NCI-H1930 (cell line): ENCODE measurements at places on chromosomes 4 and X.

DNA sequence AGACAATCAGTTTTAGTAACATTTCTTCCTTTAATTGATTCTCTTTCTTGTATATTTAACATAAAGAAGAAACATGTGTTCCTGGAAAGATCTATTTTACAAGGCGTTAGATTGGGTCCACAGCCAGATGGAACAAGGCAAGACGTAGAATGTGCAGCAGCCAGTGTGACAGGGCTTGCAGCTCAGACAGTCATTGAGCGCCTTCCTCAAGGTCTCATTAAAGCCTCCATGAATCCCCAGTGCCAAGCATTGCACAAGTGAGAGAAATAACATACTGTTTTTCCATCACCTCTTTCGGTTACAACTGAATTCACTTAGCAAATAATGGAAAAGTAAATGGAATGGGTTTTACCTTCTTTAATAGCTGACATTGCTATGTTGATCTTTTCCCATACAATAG, 292.5 kb downstream of the USP46 start:
- no peak for DNase-seq

DNA sequence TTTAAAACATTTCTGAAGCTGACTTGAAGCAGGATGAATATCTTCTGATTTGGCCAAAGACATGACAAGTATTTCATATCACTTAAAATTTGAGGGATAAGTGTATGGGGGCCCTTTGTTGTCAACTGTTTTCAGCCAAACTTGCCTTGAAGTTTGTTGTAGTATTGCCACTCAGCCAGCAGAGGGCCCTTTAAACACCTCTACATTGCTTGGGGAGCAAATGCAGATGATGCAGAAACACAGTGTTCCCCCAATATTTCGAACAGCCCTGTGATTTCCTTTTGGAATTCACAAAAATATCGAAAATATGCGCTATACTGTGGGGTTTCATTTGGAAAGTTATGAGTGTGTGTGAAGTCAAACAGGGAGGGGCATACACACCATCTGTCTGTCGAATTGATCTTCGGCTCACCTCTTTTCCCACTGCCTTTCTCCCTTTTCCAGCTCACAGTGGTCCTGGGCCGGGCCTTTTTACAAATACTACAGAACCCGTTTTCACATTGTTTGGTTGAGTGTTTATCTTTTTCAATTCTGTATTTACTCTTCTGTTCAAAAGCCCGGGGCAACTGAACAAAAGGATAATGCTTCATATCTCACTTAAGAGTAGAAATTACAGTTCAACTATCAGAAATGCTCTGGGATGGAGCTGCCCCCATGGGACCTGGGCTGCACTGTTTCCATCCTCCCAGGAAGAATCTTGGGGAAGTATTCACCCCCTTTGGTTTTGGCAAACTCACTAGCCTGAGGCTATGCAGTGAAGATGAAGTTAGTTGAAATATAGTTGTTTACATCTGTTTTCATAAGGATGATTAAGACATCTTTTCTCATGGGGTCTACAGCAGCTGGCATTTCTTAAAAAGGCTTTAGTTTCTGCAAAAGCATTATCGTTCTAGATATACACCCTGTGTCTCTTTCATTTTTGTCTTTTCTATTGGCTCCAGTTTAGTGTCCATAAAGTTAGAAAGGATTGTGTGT, 137.6 kb downstream of the EGF start:
- DNase-seq: peak; percentile 6

- DNase-seq: no peak
Observed at GRCh38 chr4:147599769-147600168, 17.4 kb upstream of the TMEM184C start.

DNA sequence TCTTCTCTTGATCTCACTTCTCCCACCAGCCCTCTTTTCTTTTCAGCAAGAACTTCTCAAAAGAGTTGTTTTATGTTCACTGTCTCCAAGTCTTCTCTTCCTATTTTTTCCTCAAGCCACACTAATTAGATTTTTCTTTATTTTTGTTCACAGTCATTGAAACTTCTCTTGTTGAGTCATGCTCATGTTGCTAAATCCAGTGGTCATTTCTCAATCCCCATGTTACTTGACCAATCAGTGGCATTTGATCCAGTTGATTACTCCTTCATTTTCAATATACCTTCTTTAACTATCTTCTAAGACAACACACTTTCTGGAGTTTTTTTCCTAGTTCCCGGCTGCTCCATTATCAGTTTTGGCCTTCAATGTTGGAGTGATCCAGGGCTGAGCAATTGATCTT, 103.1 kb upstream of the LSM6 start:
- no peak for DNase-seq

GRCh38 chr4:59689149-59689548, 1511.0 kb upstream of the ADGRL3 start:
- DNase-seq: no peak

DNA sequence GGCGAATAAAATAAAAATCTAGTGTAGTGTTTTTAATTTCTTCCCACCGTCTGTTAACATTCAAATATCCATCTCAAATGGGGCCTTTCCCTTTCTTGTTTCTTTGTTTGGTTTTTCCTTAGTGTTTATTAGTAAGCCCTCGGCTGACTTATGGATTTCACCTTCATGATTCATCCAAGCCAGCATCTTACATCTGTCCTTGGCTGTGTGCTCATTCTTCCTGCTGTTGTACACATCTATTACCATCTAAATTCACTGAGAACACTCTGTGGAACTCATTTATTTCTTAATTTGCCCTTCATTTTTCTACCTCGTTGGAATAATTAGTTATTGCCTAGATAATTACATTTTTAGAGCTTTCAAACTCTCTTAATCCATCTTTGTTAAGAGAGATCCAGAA, 84.9 kb downstream of the SPCS3 start:
- DNase-seq: no peak

DNA sequence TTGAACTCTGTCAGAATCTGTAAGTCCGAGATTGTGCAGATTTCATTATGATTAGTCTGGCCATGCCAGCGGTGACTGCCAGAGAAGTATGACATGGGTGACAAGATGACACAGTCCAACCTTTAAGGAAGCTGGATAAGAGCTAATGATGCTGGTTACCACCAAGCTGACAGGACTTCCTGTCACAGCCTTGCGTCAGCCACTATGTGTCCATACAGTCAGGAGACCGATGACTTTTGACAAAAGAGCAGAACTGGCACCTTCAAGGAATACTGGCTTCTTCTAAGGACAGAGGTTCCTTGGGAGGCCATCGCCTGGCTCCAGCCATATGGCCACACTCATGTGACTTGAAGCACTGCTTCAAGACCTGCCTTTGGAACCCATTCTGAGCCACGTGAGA, 67.2 kb upstream of the TFDP3 start:
- no peak for DNase-seq

DNA sequence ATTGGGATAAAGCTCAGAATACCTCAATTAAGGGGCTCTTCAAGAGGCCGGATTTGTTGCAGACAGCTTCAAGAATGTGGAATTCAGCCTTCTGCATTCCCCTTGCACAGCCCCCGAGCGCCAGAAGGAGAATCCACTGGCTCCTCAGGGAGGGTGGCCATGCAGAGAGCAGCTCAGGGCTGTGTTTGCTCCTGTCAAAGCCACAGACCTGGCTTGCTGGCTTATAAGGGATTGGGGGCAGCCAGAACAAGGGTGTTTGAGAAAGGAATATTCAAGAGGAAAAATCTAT, 36.8 kb downstream of the ING2 start:
- DNase-seq: no peak

GRCh38 chrX:39854772-39855747, 242.7 kb downstream of the BCOR start:
- DNase-seq: no peak

DNA sequence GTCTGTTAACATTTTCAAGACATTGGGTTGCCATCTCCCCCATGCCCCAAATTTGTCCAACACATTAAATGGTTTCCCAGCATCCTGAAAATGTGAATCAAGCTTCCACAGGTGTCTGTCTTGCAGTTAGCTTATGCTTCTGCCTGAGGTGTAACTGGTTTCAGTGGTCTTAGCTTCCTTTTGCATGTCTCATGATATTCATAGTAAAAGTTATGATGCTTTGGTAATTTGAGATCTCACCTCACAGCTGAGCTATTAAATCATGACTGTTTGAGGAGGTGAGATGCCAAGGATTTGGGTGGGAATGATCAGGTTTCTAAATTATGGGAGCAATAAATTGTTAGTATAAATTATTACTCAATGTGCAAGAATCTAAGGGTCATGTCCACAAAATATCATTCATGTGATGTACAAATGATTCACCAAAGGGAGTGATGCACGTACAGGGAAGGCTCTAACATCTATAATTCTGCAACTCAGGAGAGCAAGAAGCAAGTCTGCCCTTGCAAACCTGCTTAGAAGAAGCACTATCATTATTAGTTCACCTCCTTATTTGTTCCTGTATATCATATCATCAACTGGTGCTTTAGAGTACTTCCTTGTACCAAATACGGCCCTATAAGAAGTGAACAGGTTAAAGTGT, 17.1 kb upstream of the RAI2 start:
- DNase-seq: no peak

DNA sequence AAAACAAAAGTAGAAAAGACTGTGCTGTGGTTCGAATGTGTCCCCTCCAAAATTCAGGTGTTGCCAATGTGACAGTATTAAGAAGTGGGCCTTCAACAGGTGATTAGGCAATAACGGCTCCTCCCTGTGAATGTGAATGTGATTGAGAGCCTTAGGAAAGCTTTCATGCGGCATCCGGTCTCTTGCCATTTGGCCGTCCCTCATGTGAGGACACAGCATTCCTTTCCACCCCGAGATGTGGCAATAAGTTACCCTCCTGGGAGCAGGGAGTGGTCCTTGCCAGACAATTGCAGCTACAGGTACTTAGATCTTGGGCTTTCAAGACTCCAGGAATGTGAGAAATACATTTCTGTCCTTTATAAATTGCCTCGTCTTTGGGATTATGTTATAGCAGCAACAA, 129.3 kb downstream of the CPEB2 start:
- no peak for DNase-seq

GRCh38 chr4:148901075-148901705, 459.0 kb upstream of the NR3C2 start:
- DNase-seq: no peak

GRCh38 chrX:370963-371745, 15.6 kb downstream of the PPP2R3B start:
- DNase-seq: no peak

DNA sequence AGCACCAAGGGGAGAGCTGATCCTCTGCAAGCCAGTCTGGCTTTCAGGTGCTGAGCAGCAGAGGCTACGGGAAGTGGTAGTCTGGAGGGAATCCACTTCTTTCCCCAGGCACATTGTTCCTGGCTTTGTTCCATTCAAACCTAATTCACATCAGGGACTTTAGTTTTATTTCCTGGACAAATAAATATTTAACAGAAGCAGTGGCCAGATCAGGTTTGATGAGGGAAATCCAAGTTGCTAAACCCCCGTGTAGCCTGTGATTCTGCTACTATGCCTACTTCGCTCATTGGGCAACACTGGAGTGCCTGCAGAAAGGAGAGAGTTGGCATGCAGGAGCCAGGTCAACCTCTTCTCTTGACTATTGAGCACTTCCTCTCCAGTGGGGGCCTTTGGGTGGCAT, 13.8 kb upstream of the STBD1 start:
- no peak for DNase-seq

DNA sequence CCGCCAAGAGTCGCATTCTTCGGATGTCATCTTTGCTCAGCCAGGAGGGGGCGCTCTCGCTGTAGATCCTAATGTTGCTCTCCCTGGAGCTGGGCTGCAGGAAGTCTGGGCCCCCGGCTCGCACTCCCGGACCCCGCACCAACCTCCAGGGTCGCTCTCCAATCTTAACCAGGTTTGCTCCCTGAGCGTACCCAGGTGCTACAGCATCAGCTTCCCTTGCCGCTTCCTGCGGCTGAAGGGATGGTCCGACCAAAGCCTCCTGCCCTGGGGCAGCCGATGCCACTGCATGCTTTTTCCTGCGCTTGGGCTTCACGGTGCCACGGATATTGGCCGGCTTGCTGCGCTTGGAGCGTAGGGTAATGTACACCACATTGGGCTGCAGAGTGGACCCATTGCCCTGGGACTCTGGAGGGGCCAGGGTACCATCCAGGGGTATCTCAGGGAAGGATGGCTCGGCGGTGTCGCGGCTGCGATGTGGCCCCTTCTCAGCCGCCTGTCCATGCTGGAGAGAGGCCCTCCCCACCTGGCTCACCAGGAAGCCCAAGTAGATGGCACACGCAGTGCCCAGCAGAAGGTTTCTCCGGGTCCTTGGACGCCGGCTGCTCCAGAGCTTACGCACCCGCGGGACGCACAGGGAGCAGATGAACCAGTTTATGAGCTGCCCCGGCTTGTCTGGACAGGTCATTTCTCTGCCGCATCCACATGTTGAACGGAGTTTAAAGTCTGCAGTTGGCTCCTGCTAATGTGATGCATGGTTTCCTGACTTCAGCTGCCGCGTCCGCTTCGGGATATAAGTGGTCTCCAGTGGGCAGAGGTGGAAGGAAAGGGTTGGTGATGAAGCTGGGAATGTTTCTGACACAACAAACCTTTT, 1.9 kb downstream of the GASK1B start:
- DNase-seq: no peak

DNA sequence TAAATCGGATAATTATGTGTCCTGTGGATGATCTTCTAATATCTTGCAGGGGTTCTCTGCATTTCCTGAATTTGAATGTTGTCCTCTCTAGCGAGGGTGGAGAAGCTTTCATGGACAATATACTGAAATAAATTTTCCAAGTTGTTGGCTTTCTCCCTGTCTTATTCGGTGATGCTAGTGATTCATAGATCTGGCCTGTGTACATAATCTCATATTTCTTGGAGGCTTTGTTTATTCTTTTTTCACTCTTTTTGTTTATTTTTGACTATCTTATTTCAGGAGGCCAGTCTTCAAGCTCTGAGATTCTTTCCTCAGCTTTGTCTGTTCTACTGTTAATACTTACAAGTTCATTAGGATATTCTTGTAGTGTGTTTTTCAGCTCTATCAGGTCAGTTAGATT, 20.7 kb upstream of the CLGN start:
- DNase-seq: no peak

- DNase-seq: no peak
Observed at GRCh38 chr4:163895378-163896005, 401.0 kb downstream of the TMA16 start.

- peak; percentile 3 for DNase-seq
Observed at GRCh38 chrX:96372313-96373046, 312.2 kb upstream of the DIAPH2 start.

- no peak for DNase-seq
Observed at GRCh38 chr4:2871466-2871865, 27.8 kb downstream of the ADD1 start.

DNA sequence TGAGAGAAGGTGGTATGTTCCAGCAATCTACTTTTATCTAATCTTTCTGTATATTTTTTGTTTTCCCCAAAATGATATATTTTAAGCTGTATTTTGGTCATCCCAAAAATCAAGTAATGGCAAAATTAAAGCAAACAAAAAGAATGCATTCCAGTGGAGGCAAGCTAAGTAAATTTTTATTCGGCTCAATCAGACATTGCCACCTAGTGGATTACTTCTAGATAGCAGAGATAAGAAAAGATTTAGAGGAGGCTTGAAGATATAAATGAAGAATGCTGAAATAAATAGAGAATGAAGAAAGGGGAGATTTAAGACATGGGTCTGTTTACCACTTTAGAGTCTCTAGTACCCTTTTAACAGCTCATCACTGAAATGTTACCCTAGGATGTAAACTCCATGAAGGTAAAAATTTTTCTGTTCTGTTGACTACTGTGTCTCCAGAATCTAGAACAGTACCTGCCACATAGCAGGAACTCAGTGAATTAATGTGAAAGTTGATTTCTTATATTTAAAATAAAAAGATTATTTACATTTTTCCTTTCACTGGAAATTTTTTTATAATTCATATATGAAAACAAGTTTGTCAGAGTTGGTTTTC, 110.9 kb upstream of the ANK2 start:
- peak; percentile 31 for DNase-seq

GRCh38 chr4:56301181-56301996, 85.9 kb downstream of the AASDH start:
- peak; percentile 40 for DNase-seq
